Endothelial cell (in vitro differentiated cells): ENCODE measurements at places on chromosomes 5 and 9.
A peak's percentile ranks its signal among the peaks of the same experiment; 100 is the strongest.

DNA sequence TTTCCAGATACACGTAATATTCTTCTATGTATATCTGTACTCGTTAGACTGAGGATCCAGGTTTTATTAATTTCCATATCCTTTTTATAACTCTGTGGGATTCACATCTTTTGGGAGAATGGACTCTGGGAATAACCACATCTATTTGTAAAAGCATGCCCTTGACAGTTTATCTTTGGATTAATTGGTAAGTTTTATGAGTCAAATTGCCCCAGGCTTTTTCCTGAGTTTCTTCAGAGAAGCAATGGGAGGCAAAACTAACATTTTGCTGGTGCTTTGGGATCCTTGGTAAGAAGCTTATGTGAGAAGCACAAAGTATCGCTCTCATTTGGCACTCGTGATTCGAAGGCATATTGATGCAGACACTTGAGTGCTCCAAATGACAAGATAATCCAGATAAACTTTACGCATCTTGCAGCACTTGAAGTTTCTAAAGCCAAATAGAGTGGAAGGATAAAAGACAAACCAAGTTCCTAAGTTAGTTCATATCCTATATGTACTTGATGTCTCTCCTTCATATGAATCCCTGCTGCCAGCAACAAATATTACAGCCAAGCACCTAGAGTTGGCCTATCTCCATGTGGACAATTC lies 324.7 kb downstream of the TLE4 start:
- no peak for DNase-seq

DNA sequence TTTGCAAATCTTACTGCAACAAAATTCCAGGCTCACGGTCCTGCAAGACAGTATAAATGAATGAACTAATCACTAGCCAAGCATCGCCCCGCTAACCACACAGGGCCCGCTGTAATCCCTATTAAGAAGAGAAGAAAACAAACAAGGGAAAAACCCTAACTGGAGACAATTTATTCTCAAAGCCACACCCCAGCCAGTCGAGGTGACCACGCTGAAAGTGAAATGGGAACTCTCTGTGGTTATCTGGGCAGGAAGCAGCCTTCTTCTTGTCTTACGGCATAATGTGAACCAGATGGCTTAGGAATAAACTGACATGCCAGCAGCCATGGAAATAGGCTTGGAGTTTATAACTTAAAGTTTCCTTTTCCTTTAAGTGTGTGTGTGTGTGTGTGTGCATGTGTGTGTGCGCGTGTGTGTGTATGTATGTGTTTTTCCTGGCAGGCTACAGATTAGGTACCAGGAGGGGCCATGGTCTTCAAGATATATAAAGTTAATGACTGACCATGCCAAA lies 120.2 kb downstream of the SEMA6A start:
- DNase-seq: no peak

- DNase-seq: no peak
Observed at GRCh38 chr9:129504404-129504803, 116.5 kb downstream of the C9orf50 start.

DNA sequence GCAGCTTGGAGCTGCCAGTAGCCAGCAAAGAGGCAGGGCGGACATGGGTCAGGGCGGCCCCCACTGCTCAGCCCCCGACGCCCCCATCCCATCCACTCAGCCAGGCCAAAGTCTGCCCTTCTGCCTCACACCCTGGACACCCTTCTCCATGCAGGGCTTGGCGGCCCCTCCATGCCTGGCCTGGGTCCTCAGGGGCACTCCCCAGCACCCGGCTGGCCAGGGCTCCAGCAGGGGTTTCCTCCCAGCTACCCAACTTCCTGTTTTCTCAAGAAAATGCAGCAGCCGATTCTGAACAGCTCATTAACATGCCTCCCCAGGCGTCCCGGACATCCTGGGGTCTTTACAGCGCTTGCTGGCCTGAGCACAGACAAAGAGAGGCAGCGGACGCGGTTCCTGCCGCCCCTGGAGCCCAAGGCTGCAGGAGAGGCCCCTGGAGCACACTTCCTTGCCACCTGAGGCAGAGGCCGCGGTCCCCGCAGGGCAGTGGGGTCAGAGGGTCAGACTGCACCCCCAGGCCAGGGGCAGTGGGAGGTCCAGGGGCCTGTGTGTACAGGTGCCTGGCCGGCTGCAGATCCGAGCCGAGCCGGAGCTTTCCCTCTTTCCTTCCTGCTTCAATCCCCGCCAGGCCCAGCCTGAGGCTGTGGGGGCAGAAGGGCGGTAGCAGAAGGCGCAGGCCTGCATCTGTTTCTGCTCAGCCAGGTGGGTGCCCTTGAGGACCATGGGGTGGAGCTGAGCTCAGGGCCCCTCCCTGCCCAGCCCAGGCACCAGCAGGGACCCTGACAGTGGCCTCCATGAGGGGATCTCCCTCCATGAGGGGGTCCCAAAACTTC lies 18.7 kb upstream of the NRARP start:
- DNase-seq: peak; percentile 80

GRCh38 chr9:96056226-96056625 lies 180.7 kb downstream of the ERCC6L2 start:
- DNase-seq: no peak

DNA sequence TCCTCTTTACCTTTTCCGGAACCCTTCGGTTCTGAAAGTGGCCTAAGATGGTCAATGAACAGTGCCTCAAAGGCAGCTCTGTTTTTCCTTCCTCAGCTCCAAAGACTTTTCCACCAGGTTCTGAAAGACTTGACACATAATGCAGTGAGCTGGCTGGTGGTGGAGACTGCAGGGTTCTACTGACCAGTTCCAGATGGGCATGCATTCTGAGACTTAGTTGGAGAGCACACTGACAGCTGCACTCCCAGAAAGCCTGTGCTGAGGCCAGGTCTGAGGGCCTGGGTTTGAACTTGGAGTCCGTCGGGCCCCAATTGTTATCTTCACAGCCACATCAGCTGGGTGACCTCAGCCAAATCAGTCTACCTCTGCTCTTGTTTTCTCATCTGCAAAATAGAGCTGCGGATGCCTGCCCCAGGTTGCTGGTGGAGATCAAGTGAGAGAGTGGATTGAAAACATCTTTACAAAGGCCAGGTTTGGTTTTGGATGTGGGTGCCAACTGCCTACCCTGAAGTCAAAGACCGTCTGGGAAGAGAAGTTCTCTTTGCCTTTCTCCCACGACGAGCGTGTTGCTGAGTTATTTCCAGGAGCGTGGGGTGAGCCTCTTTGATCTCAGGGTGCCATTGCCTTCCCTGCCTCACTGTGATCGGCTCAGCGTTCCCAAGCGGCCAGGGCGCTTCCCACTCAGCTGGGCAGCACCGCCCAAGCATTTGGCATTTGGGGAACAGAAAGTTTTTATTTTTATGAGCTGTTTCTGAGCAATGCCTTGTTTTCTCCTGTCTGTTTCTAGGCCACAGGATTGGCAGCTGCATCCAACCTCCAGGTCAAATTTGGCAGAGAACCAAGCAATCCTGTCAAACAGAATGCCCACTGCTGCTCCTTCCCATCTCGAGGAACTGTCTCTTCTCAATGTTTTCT lies 54.9 kb downstream of the RAD23B start:
- no peak for DNase-seq

DNA sequence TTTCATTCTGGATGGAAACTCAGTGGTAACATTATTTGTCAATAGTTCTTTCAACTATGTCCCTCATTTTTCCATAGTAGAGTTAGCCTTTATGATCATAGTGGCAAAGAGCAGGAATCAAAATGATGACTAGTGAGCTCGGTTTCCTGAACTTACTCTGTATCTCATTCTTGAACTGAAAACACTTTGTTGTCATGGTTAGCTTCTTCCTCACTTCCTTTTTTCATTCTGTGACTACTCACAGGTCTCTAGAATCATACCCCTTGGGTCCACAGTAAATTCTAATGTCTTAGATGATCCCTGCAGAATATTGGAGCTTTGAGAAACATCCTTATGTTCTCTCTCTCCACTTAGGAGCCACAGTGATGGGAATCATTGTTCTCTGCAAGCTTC lies 29.4 kb upstream of the RECK start:
- no peak for DNase-seq

- DNase-seq: no peak
Observed at GRCh38 chr5:1324719-1325190, 20.1 kb downstream of the CLPTM1L start.

- no peak for DNase-seq
Observed at GRCh38 chr9:134365791-134366222, 39.6 kb downstream of the RXRA start.

- DNase-seq: peak; percentile 72
Observed at GRCh38 chr9:98707166-98708102, 1.3 kb downstream of the GABBR2 start.

DNA sequence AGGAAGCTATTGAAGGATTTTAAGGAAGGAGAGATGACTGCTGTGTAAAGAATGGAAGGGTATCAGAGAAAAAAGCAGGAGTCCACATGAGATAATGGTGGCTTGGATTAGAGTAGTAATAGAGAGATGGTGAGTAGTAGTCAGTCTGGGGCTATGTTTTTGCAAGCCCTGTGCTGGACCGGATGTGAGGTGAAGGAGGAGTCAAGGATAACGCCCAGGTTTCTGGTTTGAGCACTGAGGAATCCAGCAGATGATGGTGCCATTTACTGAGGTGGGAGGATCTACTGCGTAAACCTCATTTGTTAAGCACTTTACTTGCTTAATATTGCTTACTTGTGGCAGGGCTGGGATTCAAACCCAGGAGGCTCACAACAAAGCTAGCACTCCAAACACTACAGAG lies 1.1 kb downstream of the TIGD6 start:
- no peak for DNase-seq

DNA sequence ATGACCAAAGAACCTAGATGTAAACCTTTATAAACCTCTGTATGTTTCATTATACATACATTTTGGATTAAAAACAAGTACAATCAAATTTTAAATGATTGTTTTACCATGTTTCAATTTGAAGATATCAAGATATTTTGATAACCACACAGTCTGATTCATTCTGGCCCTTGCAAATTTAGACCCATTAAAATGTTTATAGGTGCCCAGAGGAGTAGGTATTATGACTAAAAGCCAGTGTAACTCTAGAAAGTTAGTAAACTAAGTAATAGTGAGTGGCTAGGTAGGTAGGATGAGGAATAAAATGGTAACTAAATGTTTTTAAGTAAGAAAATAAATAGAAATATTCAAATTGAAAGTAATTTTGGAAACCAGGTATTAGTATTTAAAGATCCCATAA lies 165.5 kb downstream of the PBX3 start:
- no peak for DNase-seq

DNA sequence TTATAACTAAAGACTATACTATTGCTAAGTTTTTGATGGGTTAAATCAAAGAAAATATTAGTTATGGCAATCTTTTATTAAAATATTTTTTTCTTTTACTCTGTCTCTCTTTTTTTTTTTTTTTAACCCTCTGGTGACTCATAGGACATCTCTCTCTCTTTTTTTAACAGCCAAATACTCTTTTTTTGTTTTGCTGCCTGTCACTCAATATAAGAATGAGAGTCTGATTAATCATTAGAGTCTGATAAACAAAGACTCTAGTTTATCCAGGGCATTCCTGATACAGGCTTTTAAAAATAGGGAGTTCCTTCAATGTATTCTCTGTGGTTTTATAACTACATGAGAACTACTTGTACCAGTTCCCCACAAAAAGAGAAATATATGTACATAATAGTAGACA lies 77.3 kb downstream of the SLC38A9 start:
- DNase-seq: no peak

DNA sequence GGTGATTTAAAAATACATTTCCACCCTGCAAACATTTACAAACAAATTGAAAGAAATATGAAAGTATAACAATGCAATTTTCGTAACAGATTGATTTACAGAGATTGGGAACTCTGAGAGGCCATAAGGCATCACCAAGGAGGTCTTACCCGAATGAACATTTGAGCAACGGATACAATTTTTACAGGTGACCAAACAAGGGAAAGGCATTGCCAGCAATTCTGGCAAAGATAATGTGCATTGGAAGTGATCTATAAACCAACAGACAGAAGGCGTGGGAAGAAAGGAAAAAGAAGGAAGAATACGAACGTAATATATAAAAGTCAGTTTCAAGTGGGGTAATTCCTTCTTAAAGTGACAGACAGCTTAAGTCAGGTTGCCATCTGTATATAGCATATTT lies 295.9 kb downstream of the CDH12 start:
- no peak for DNase-seq

GRCh38 chr5:67338421-67338820 lies 141.8 kb upstream of the CD180 start:
- no peak for DNase-seq

GRCh38 chr9:110575945-110576344 lies 3.6 kb downstream of the SVEP1 start:
- no peak for DNase-seq

- no peak for DNase-seq
Observed at GRCh38 chr5:132669966-132670882, 3.6 kb upstream of the IL4 start.

GRCh38 chr9:19430201-19430760 lies 21.5 kb downstream of the ACER2 start:
- DNase-seq: no peak
